ENCODE measurements at places on chromosomes 3 and 15.

DNA sequence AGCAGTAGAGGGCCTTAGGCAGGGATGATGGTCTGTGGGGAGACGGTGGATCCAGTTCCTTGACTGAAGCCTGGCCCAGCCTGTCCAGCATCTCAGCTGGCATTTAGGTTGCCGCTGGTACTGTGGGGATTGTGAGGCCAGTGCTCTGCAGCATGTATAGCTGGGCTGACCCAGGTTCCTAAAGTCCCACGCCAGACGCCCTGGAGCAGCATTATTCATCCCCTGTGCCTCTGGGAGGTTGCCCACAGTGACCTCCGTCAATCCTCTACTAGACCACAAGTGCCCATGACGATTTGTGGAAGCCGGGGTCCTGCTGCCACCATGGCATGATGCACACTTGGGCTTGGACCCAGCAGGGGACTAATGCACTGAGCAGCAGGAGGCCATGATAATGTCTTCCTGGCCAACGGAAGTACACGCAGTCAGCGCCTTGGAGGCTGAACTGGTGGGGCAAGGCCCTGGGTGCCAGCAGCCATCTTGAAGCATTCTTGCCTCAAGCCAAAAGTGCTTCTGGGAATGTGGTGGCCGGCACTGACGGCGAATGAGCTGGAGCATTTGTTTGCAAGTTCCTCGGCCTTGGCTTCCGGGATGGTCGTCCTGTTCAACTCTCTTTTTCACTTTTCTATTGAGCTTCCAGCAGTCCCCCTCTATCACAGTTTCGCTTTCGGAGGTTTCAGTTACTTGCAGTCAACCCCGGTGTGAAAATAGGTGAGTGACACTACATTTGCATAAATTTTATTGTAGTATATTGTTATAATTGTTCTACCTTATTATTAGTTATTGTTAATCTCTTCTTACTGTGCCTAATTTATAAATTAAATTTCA, 949.4 kb downstream of the ROBO1 start:
- no peak for DNase-seq

- DNase-seq = no peak
Observed at GRCh38 chr3:127114337-127115070, 78.4 kb upstream of the PRR23E start.

DNA sequence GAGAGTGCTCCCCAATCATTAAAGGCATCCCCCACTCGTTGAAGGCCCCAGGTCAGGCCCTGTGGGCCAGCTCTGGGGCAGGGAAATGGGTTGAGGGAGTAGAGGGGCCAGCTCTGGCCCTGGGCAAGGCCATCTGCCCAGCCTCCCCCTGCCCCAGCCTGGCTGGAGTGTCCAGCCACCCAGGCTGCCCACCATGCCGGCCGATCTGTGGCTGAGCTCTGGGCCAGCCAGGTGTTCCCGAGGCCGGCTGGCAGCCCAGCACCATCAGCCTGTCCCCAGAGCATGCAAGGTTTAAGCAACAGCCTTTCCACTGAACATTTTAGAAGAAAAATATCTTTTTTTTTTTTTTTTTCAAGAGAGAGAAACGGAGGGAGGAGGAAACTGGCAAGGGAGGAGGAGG, 62.8 kb upstream of the LINGO1 start:
- no peak for DNase-seq

DNA sequence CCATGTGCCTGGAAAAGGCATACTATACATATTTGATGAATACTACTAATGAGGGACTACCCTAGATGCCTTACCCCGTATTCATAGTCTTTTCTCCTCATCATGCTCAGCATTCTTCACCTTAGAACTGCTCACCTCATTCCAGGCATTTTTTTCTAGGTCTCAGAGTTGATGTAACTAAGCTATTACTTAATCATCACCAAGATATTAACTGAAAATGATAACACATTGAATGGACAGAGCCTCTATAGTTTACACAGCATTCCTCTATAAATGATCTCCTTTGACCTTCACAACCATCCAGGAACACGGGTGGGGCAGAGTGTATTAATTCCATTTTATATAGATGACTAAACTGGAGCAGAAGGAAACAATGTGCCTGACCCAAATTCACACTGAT, 174.1 kb upstream of the DPH6 start:
- DNase-seq = no peak

- DNase-seq = no peak
Observed at GRCh38 chr3:101722394-101723173, 1.8 kb upstream of the CEP97 start.

GRCh38 chr15:63895194-63895593, 61.4 kb upstream of the HERC1 start:
- peak; percentile 34 for DNase-seq

DNA sequence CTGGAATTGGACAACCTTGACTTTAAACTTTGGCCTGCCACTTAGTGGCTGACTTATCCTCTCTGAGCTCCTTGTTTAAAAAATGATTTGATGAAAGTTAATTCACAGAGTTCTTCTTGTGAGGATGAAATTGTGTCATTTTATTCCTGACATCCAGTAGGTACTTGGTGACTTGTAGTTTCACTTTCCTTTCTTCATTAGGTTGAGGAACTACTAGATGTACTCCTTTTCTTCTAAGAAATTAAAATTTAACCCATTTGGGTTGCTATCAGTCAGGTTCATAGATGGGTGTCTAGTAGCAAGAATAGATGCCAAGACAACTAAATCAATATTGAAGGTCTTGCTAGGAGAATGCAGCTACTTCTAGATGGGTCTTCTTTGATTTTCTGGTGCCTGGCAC, 5.2 kb downstream of the NR1D2 start:
- DNase-seq = no peak

DNA sequence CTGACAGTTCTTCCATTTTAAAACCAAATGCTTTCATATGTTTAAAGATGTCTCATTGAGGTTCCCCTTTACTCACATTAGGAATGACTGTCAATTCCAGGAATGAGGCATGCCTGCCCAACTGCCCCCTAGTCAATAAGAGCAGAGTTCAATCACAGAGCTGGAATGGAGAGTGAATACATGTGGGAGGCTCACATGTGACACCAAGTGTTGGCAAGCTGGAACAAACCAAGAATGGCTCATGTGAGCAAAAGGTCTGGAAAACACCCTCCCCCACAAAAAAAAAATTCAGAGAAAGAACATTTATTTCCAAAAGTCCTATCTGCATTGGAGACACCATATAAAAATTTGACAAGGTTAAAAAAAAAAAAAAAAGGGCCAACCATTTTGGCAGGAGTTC, 3.7 kb downstream of the PBRM1 start:
- no peak for DNase-seq
